Osteoblast (primary cell): ENCODE measurements at places on chromosomes 4 and X.

GRCh38 chr4:186161138-186161537 lies 30.2 kb upstream of the CYP4V2 start:
- no peak for DNase-seq

- no peak for DNase-seq
Observed at GRCh38 chrX:98795636-98796035, 1614.4 kb downstream of the PCDH19 start.

DNA sequence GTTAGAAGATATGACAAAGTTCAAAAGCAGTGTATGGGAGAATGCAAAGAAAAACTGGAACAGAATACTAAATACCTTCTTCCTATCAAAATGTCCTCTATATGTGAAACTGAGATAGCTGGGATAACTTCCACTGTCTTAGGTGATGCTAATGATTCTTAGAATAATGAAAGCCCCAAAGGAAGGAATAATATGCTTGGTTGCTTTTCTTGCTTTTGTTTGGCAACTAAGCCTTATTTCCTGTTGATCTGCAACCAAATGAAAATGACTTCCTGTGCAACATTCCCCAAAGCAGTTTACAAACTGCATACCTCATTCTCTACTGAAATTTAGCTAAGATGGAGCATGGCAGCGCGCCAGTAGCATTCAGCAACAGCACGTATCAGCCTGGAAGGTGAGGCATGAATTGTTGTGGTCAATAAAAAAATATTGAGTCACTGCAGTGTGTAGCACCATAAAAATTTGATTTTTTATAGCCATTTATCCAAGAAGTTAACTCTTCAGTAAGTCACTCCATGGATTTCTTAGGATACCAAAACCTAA lies 18.7 kb downstream of the NDNF start:
- DNase-seq = no peak

GRCh38 chrX:49029876-49030275 lies 13.3 kb downstream of the TFE3 start:
- peak; percentile 60 for DNase-seq

DNA sequence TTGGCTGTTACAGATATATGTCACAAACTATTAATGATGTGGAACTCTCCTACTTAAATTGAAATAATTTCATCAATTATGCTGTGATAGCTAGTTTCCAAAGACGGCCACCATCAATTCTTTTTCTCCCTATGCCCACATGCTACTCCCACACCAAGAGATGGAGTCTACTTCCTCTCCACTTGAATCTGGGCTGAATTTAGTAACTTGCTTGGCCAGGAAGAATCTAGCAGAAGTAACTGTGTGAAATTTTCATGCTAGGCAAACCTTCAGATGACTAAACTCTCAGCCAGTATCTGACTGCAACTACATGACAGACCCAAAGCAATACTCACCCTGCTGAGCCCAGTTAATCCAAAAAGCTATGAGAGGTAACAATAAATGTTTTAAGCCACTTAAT lies 3.2 kb downstream of the SEPSECS start:
- no peak for DNase-seq

- no peak for DNase-seq
Observed at GRCh38 chr4:130486186-130486585, 1390.2 kb downstream of the C4orf33 start.

- no peak for DNase-seq
Observed at GRCh38 chr4:88814043-88814617, 116.5 kb upstream of the NAP1L5 start.

DNA sequence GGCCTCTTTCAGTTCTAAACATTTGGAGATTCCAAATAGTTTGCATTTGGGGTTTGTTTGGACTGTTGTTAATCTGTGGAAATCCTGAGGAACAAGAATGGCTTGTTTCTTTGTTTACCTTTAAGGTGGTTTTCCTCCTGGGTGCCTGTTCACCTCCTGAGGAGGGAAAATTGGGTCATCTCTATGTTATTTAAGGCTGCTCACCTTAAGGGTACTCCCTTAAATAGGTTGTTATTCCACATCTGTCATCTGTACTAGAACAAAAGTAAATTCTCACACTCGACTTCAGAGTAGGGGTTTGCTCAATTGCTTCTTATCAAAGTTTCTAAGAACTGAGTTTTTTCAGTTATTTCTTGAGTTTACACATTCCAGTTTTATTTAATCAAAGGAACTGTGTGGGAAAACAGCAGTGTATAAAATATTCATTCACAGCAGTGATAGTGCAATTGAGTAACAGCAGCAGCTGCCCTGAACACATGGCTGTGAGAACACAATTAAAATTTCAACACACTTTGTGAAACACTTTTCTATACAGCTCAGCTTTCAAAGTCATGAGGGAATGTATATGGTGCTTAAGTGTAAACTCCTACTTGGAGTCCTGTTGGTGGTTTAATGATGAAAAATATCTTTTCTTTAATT lies 238.5 kb upstream of the PGRMC2 start:
- DNase-seq = no peak

- no peak for DNase-seq
Observed at GRCh38 chrX:12325171-12325570, 186.9 kb downstream of the FRMPD4 start.

GRCh38 chrX:153342762-153343558 lies 9.0 kb downstream of the ZNF275 start:
- DNase-seq = no peak

- peak; percentile 2 for DNase-seq
Observed at GRCh38 chr4:71254451-71255012, 84.3 kb upstream of the SLC4A4 start.

GRCh38 chr4:147864607-147865006 lies 132.7 kb downstream of the ARHGAP10 start:
- DNase-seq = no peak

DNA sequence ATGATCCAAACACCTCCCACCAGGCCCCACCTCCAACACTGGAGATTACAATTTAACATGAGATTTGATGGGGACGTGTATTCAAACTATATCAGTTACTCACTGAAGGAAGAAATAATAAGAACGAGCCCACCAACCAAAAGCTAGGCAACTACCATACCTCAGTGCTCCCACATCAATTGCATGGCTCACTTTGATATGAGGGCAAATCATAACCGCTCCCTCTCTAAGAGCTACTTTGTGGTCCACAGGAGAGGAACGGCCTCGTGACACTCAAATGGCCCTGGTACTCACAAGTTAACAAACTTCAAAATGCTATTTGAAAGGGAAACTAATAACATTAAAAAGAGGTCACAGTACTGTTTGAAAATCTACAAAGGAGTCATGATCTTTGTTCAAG lies 170.7 kb upstream of the SLC7A11 start:
- DNase-seq = no peak

GRCh38 chr4:140834839-140835495 lies 78.8 kb upstream of the TBC1D9 start:
- no peak for DNase-seq

DNA sequence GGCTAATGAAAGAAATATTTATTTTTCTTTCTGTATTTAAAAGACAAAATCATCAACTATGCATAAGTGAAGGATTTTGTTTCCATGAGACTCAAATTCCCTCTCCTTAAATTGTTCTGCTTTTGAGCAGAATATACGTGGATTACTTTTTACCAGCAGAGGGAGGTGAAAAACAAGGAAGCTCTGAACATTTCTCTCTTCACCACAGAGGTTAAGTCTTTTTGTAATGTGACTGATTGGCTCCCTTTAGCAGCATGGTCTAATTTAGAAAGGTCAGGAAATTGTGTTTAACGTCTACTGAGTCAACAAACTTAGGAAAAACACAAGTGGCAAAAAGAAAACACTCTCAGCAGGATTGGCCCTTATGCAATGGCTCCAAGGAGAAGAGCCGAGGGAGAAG lies 55.1 kb upstream of the F9 start:
- no peak for DNase-seq

DNA sequence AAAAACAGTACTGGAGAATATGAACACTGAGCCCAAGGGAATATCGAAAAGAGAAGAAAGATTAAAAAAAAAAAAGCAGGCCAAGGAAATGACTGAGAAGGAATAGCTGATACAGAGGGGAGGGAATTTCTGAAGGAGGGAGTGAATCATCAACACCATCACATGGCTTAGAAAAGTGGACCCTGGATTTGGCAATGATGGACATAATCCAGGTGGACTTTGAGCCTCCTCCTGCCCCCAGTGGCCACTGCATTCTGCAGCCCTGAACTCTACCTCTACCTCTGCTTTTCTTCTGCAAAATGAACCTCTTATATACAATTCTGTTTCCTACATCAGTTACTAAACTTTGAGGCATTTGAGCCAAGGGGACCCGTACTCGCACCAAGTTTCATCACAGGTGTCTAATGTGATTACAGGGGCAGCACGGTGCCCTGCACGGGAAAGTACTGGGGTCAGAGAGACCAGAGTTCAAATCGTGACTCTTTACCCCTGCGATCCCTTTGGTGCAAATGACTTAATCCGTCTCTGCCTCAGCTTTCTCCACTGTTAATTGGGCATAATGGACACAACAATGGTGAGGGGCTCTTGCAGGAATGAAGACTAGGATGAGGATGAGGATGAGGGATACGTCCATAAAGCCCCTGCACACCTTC lies 1.1 kb downstream of the OCIAD2 start:
- DNase-seq = peak; percentile 72

DNA sequence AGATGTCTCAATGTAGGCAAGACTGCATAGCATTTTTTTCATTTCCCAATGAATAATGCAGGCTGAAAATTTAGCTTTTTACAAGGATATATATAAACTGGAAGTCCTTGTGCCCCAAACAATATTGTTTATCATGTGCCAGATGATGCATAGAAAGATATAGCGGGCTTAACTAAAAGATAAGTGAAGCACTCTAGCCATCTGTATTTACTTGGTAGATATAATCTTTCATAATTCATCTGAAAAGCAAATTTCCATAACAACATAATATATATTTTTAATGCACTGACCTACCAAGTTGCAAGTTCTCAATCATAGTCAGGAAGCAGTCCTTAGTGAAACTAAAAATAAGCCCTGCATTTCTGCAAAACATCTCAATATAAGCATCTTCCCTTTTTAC lies 653.3 kb downstream of the NLGN4X start:
- DNase-seq = no peak

- no peak for DNase-seq
Observed at GRCh38 chr4:163274861-163275260, 57.5 kb downstream of the NPY1R start.

- DNase-seq = no peak
Observed at GRCh38 chr4:55838356-55838755, 15.1 kb upstream of the EXOC1 start.

DNA sequence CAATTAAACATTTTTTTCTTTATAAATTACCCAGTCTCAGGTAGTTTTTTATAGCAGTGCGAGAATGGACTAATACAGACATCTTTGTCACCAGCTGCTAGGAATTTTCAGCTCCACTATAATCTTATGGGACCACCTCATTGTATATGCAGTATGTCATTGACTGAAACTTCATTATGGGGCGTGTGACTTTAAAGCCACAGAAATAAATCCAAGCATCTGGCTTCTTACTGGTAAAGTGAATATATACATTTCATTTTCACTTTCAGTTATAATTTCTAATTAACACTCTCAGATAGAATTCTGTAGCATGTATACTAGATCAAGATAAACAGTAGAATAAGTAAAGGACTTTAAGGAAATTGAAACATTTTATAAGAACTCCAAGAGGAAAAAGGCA lies 21.9 kb downstream of the IL15 start:
- no peak for DNase-seq

DNA sequence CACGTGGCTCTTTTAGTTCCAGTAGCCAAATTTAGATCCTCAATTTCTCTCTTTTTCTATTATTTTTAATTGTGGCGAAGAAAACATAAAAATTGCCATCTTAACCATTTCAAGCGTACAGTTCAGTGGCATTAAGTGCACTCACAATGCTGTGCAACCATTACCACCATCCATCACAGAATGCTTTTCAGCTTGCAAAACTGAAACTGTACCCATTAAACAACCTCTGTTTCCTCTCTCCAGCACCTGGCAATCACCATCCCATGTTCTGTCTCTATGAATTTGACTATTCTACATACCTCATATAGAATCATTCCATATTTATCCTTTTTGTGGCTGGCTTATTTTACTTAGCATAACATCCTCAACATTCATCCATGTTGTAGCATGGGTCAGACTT lies 74.9 kb downstream of the METTL14 start:
- DNase-seq = no peak

DNA sequence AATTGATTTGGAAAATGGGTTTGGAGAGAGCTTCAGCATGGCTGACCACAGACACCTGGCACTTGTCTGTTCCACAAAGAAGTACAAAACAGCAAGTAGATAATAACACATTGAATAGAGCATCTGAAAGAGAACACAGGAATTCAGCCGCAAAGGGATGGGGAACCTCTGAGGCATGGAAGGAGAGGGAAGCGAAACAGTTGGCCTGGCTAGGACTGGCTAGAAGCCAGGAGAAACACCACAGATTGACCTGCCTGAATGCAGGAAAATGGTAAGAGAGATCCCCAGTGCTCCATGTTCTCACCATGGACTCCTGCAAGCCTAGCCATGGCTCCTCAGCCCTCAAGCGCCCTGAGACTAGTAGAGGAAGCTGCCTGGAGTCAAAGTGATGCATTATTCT lies 169.7 kb upstream of the SH3RF1 start:
- DNase-seq = no peak

- no peak for DNase-seq
Observed at GRCh38 chrX:136827026-136827425, 46.3 kb upstream of the ARHGEF6 start.

DNA sequence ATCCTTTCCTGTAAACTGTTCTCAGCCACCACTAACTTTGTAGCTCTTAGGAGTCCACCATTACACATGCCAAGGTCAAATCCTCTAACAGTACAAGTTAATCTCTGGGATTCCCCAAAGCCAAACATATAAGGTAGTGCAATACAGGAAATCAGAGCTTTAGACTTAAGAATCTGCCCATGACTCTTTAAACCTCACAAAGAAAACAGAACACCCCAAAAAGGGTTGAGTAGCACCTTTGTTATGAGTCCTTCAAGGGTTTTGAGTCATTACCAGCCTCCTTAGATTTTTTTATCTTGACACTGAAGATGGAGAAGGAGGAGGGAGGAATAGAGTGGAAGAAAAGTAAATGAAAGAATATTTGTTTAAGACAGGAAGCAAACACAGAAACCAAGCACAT lies 243.9 kb upstream of the SPANXN1 start:
- DNase-seq = no peak

DNA sequence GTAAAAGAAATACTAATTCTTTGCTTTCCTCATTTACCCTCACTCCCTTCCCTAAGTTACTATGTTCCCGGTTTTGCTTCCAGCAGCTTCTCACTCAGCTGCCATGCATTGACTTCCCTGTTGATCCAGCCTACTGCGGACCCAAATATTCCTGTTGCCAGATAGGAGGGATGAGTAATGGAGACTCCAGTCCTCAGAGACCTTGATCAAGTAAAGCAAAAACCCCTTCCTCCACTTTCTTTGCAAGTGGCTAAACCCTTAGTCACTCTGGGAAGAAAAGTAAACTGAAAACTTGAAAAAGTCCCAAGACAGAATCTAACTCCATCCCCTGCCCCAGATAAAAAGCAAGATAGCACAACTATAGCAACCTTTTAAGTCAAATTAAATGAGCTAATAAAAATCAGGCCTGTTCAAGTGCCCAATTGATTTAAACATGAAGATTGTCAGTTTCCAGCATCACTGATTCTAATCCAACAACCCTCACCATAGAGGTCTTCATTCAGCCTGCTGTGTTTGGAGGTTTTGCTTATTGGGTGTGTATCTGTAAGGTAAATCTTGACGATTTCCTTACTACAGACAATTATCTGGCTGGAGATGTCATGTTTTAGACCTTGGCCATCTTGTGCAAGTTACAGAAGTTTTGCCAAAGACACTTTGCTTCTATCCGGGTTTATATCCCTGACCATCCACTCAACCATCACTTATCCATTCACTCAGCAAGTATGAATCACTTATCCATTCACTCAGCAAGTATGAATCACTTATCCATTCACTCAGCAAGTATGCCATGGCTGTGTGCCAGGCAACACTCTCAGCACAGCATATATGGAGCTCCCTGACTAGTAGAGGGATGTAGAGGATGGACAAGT lies 17.6 kb downstream of the FGFBP1 start:
- DNase-seq = peak; percentile 77
